GDM1 (cell line): ENCODE measurements at places on chromosomes 16 and 17.

GRCh38 chr17:42667088-42667951 lies 8.2 kb downstream of the TUBG2 start:
- no peak for DNase-seq

DNA sequence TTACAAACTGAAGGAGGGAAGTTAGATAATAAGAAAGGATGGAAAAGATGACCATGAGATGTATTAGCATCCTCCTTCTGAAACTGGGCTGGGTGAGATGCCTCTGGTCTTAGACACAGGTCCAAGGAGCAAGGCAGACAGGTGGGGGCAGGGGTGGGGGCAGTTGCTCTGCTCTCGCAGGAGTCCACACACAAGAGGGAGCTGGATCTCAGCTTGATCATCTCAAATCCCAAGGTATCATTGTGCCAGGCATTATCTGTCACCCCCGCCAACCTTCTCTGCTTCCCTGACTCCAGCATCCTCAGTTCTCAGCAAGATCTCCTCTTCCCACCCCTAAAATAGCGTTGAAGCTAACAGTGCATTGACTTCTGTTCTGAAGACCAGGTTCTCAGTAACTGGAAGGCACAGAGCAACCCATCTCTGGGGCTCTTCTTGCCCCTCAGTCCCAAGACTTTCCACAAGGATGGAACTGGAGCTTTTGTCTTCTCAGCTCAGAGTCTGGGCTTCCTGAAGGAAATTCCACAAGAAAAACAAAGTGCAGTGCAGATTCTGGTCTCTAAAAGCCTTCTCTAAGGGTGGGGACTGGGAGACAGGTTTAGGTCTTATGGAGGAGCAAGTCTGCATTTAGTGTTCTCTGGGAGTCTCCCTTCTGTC lies 1.6 kb downstream of the FLOT2 start:
- DNase-seq = no peak

GRCh38 chr17:55264645-55265298 lies at the start of gene HLF:
TSS of gene HLF (plus strand) at chr17:55264960. CDS start at chr17:55265485, 525 bp downstream.
- no peak for DNase-seq

DNA sequence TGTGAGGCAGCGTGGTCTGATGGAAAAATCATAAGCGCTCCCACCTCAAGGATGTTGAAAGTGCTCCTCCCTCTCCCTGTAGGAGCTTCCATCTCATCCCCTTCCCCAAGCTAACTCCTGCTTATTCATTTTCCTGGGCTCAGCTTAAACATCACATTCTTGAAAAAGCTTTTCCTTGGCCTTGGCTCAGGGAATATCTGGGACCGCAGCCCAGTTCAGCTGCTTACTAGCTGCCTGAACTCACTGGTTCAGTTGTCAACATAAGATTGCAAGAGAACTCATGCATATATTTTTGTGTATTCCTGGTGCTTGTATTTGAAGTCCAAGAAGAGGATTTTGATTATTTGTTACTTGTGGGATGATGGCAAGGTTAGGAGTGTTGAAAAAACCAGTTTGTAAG lies 91.5 kb downstream of the UTP18 start:
- DNase-seq = no peak

DNA sequence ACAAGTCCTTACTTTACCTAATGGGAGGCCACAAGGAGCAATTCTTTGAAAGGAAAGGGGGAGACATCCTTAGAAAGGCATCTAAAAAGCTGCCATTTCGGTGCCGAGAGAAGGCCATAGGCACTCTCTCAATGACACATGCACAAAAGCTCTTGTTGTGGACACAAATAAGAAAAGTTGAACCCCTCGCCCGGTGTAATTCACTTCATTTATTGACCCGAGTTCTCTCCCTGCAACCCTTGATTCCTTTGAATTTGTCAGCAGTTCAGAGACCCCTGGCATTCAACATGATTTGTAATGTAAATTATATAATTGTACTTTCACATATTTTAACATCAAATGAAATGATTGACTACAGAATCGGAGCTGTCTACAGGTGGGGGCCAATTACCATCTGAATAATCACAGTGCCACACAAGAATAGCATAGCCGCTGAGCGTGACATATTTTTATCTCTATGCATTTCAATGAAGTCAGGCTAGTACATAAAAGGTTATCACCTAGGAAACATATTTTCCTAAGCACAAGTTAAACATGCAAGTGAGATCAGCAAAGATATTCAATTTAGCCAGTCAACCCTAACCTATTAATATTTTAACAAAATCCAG lies 66.7 kb downstream of the IRX6 start:
- DNase-seq = no peak

DNA sequence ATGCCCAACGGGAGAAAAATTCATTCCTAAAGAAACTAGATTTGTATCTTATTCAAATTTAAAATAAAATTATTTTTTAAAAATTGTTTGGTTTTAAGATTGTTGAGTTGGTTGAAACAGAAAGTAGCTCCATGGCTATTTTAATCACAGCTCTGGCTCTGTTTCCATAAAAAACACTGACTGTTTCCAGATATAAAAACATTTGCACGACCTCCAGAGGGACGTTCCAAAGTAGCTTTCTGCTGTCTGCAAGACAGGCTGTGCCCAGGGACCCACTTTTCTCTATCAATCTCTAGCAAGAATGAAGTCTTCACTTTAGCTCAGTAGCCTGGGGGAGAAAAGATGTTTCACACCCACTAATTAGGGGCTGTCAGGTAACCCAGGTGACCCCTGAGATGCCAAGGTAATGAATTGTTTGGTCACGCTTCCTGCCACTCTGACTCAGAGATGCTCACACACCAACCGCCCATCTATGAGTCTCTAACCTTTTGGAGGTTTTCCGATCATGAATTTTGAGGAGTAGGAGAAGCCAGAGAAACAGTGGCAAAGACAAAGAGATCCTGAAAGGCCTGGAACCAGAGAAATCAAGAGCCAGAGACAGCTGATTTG lies 220.1 kb upstream of the SOX9 start:
- no peak for DNase-seq

DNA sequence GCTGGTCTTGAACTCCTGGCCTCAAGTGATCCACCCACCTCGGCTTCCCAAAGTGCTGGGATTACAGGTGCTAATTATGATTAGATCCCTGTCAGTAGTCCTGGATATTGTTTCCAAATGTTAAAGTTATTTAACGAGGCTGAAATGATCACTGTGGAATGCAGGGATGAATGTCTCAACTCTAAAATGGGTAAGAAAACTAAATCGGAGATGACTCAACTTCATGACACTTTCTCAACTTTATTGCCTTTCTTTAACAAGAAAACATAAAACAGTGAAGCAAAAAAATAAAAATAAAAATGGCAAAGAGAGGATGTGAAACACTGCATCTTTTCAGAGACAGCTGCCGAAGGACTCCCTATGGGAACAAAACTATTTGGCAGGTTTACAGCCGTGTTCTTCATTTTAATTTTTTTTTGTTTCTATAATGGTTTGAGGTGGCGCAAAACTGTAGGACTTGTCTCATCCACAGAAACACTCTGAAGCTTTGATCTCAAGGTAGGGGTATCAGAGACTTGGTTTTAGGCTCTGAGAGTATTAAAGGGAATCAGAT lies 382.0 kb downstream of the GRIN2A start:
- no peak for DNase-seq

GRCh38 chr17:17235212-17236174 lies 1.5 kb downstream of the FLCN start:
- no peak for DNase-seq

DNA sequence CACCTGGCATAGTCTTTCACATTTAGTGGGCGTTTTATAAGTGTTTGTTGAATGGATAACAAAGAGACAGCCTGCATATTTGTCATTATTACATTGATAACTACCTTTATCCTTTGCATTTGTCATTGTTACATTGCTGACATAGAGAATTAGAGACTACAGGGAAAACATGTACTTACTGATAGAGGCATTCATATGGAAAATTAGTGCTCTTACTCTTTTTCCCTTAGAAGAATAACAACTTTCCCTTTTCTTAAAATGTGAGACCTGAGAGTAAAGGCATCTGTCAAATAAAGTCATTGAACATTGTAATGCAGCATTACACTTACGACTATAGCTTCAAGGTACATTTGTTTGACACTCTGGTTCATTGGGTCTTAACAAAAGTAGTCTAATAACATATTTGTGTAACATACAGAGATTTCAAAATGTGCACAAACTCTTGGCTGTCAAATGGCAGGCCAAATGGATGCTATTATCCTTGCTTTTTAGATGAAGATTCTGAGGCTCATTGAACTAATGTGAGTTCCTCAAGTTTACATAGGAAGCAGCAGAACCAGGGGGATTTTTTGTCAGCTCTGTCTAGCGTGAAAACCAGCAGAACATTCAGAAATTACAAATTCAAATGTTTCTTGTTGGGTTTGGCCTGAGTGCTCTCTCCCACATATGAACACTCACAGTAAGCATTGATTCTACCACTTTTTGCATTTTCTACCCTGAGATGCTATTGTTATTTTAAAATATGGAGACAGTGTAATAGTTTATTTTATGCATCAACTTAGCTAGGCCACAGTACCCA lies 28.5 kb downstream of the SMIM36 start:
- no peak for DNase-seq

- DNase-seq = no peak
Measured at GRCh38 chr17:58326609-58327362, 1.8 kb downstream of the TSPOAP1 start.

- no peak for DNase-seq
Measured at GRCh38 chr16:31460582-31461002, 1.3 kb downstream of the ARMC5 start.

DNA sequence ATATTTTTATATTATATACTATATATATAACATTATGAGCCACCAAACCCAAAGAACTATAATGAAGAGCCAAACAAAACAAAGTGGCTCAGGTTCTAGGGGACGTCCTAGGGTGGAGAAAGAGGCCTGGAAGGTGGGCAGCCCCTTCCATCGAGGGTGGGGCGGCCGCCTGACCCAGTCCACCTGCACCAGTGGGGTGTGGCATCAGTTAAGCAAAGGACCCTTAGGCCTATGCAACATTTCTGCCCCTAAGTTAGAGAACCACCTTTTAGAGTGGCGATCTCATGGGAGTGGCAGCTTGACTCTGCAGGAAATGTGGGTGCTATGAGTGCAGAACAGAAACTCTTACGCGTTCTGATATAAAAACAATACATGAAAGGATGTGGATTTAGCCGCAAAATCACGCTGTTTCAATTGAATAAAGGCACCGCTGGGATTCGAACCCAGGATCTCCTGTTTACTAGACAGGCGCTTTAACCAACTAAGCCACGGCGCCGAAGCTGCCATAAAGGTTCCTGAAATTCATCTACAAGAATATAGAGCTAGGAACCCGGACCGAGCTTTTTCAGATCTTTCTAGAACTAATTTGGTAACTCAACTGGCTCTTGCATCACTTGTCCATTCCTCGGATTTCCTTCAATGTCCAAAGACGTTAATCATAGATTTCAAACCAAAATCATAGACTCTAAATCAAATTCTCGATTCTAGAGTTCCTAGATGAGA lies 15.6 kb upstream of the AURKB start:
- no peak for DNase-seq

DNA sequence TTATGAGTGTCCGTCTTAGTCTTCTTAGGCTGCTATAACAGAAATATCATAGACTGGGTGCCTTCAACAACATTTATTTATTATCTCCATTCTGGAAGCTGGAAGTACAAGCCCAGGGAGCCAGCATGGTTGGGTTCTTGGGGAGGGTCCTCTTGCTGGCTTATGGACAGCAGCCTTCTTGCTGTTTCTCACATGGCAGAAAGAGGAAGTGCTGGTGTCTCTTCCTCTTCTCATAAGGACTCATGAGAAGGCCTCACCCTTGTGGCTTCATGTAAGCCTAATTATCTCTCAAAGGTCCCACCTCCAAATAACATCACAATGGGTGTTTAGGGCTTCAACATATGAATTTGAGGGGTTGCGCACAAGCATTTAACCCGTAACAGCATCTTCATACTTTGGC lies 207.0 kb upstream of the COX10 start:
- no peak for DNase-seq

DNA sequence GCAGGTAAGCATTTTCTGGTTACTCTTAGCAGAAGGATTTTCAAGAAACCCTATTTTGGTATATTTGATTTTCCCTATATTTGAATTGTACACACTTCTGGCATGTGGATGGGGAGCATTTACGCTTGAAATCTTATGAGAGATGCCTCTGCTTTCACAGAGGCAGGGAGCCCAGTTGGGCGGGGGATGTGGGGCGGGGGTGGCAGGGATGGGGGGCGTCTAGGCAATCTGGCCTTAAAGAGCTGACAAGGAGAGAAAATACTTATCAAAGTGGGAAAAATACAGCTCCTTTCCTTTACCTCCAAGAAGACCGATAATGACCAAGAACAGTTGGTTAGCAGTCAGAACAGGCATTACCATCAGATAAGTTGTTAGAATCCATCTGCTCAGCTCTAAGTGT lies 79.1 kb upstream of the NUDT7 start:
- no peak for DNase-seq

- DNase-seq = no peak
Measured at GRCh38 chr17:42692489-42692888, 10.2 kb downstream of the CNTNAP1 start.

DNA sequence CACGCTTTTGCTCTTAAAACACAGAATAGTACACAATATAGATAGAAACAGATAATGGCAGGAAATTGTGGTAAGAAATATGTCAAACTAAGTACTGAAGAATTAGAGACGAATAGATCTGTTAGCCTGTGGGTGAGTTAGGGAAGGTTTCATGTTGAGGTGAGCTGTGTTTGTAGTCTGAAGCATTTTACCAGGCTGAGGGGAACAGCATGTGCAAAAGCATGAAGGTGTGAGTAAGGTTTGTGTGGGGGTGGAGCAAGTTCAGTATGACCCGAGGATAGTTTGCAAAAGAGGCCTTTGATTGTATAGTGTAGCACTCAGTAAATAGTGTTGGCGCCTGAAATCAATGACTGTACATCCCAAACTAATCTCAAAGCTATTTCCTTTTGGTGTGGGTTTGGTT lies 13.8 kb downstream of the IGSF6 start:
- no peak for DNase-seq

- DNase-seq = no peak
Measured at GRCh38 chr16:53654946-53655345, 48.7 kb downstream of the RPGRIP1L start.

DNA sequence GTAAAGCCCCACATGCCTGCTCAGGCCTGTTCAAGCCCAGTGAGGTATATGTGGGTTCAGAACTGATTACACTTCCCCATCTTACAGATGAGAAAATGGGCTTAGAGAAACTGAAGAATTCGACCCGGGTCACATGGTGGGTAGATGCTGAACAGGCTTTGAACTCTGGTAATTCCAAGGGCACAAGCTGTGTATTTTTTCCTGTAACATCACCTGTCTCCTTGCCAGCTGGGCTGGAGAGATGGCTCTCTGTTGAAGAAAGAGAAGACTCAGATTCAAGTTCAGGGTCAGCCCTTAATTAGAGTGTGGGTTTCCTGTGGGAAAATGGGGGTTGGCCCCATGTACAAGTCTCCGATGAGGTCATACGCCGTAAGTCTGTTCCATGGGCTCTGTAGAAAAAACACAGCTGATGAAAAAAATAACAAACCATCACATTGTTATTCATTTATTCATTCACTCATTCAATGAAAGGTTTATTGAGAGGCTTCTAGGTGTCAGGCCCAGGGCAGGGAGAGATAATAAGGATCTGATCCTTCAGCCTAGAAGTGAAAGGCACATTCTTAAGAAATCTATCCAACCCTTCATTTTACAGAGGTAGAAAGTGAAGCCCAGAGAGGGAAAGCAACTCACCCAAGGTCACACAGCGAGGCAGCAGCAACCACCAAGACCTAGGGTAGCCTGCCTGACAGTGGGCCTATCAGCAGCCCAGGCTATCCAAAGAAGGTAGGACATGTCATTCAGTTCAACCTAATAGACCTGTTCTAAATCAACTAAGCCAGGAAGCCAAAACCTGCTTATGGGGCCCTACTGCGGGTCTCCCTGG lies 482.8 kb downstream of the SOX9 start:
- DNase-seq = no peak
